ENCODE measurements at places on chromosomes 12 and 14. TPM values are rescaled to one million over a fixed set of nuclear protein-coding genes. Genes with fewer than 3 reads are reported as not detected.

- no peak for DNase-seq
- H3K4me3 ChIP-seq, result no peak overlapping the region
- peaks cover 90% of the 10 kb centered on the region for H3K36me3 ChIP-seq
These were observed 11.7 kb downstream of the CINP start for GRCh38 chr14:102351023-102351422.

GRCh38 chr14:69355607-69356281 is 42.4 kb downstream of the ERH start:
- H3K4me1 ChIP-seq, result no peaks in the 10 kb centered on the region
- DNase-seq, result peak; percentile 81
- H3K4me3 ChIP-seq, result no peak overlapping the region
- H3K36me3 ChIP-seq, result no peaks in the 10 kb centered on the region

Gene KCNJ8
- 0.60 TPM for polyA plus RNA-seq

DNA sequence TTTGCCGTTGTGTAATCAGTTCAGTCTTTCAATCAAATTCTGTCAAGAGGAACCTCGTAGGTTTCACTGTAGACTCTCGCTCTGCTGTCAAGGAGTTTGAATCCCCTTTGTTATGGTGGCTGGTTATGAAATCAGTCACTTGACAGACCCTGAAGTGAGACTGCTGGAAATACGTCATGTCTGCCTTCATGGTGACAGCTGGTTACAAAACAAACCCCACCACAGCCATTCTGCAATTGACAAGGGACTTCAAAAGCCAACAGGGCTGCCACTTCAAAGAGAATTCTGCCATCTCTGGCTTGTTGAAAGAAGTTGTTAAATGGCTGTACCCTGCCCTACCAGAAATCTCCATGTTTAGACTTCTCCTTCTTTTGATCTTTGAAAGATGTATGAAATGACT is 286.9 kb downstream of the ERC1 start:
- no peak overlapping the region for H3K4me3 ChIP-seq
- H3K27ac ChIP-seq, result no peak overlapping the region
- no peak for DNase-seq
- H3K4me1 ChIP-seq, result peaks cover 17% of the 10 kb centered on the region

GRCh38 chr12:9327320-9327719 is 119.1 kb upstream of the PZP start:
- DNase-seq, result no peak
- no peaks in the 10 kb centered on the region for H3K4me1 ChIP-seq
- no peaks in the 10 kb centered on the region for H3K36me3 ChIP-seq
- H3K4me3 ChIP-seq, result no peak overlapping the region
- H3K27ac ChIP-seq, result no peak overlapping the region

Gene CPNE6
- polyA plus RNA-seq, result 0.42 TPM

Gene GALNT16
- 2.4 TPM for polyA plus RNA-seq

DNA sequence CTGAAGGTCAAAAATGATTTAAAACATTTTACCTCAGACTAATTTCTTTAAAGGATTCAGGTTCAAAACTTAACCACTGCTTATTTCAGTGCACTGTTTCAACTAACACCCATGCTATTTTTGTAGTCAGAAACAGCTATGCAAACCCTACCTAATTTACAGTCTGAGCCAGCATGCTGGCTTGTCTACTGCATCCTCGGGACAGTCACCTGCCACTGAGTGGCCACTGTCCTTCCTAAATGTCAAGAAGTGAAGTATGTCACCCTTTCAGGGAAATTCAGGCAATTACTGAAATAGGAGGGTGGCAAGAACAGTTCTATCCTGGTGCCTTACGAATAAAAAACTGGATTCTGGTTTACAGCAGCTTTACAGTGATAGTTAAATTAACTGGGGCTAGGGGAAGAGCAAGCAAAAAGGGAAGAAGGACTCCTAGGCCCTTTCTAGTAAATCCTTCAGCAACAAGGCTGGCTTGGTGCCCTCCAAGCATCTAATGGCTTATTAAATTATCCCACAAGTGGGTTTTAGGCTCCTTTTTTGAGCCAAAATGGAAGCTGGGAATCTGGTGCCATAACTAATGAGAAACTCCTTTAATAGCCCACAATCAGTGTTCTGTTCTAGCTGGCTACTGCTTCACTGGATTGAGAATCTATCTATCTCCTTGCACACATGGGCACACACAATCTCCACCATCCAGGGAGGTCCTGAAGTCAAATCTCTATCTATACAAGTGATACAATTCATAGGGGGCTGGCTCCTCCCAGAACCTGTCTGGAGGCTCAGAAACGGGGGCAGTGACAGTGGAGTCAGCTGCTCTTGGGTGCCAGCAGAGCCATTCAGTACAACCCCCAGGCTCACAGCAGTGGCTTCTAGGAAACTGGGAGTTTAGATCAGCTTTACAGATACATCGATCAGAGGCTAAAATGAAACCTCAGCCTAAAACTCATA is 43.4 kb downstream of the SH2B3 start:
- peaks cover 76% of the 10 kb centered on the region for H3K36me3 ChIP-seq
- no peaks in the 10 kb centered on the region for H3K27me3 ChIP-seq
- peak; percentile 47 for DNase-seq
- no peak overlapping the region for H3K4me3 ChIP-seq

Data from sigmoid colon (tissue), 7 donors.